ENCODE measurements at places on chromosomes 12 and 14. TPM values are rescaled to one million over a fixed set of nuclear protein-coding genes. Genes with fewer than 3 reads are reported as not detected.

The NRIP2 gene
- 1.2 TPM for total RNA-seq

The HCAR1 gene
- total RNA-seq = not detected

- peak overlapping the region; percentile 46 for H3K4me3 ChIP-seq
- H3K27me3 ChIP-seq = no peaks in the 10 kb centered on the region
- peaks cover 45% of the 10 kb centered on the region for H3K4me1 ChIP-seq
- peak overlapping the region; percentile 87 for H3K27ac ChIP-seq
- DNase-seq = no peak
These were observed 11.5 kb downstream of the LIMA1 start for GRCh38 chr12:50271724-50272247.

DNA sequence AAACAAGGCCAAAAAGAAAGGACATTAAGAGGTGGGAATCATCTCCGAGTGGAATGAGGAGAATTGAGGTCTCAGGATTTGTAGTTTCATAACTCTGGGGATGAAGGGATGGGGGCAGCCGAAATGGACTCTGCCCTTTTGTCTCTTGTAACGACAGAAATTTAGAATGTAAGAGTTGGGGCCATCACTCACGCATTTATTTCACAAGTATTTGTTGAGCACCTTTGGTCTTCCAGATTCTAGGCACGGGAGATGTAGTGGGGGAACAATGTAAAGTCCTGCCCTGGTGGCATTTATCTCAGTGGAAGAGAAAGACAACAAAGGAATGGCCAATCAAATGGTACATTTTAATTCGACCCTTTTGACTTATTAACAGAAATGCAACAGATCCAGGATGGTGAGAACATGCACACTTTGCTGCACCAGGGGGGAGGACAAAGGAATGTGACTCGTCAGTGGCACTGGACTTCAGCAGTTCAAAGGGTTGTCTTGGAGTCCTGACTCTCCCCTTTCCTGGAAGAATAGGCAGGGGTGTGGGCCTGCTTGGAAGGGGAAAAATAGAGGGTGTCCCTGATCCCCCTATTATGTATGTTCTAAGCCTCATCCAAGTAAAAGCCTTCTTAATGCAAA, 102.0 kb downstream of the TMEM30B start:
- peaks cover 41% of the 10 kb centered on the region for H3K27me3 ChIP-seq
- H3K4me3 ChIP-seq = no peak overlapping the region
- no peak for DNase-seq
- no peaks in the 10 kb centered on the region for H3K36me3 ChIP-seq

GRCh38 chr14:64725879-64726584, 21.8 kb downstream of the PLEKHG3 start:
- peaks cover 84% of the 10 kb centered on the region for H3K4me1 ChIP-seq
- no peaks in the 10 kb centered on the region for H3K27me3 ChIP-seq
- H3K4me3 ChIP-seq = no peak overlapping the region
- peak; percentile 1 for DNase-seq

- peaks cover 33% of the 10 kb centered on the region for H3K4me1 ChIP-seq
- DNase-seq = no peak
- no peak overlapping the region for H3K4me3 ChIP-seq
- H3K27ac ChIP-seq = no peak overlapping the region
- peaks cover 13% of the 10 kb centered on the region for H3K36me3 ChIP-seq
These were observed 73.1 kb downstream of the ACADS start for GRCh38 chr12:120798696-120799095.

GRCh38 chr12:131105736-131106348, 152.1 kb downstream of the ADGRD1 start:
- peaks cover 19% of the 10 kb centered on the region for H3K36me3 ChIP-seq
- H3K4me1 ChIP-seq = peaks cover 13% of the 10 kb centered on the region
- DNase-seq = no peak
- H3K27ac ChIP-seq = no peak overlapping the region
- no peaks in the 10 kb centered on the region for H3K27me3 ChIP-seq

- peak overlapping the region; percentile 91 for H3K27ac ChIP-seq
- H3K36me3 ChIP-seq = no peaks in the 10 kb centered on the region
- peaks cover 43% of the 10 kb centered on the region for H3K27me3 ChIP-seq
These were observed 367 bp downstream of the GALNT16 start for GRCh38 chr14:69260190-69260860.

DNA sequence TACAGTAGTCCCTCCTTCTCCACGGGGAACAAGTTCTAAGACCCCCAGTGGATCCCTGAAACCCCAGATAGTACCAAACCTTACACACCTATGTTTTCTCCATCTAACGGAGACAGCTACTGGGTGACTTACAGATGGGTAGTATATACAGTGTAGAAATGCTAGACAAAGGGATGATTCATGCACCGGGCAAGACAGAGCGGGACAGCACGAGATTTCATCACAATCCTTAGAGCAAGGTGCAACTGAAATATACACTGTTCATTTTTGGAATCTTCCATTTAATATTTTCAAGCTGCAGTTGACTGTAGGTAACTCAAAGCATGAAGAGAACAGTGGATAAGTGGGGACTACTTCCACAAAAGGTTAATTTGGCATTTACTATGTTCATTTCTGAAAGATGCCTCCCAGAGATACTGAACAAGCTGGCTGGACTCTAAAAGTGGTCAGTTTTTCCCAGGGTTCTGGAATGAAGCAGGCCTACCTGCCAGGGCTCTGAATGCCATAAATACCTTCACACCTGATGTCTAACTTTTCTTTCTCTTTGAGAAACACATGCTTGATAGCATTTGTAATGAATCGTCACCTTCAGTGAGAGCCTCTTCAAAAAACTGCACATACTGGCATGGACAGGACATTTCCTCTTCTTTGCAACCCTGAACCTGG, 127.7 kb upstream of the FOXN3 start:
- peaks cover 20% of the 10 kb centered on the region for H3K4me1 ChIP-seq
- H3K36me3 ChIP-seq = peaks cover 3% of the 10 kb centered on the region
- DNase-seq = no peak
- no peak overlapping the region for H3K27ac ChIP-seq
- H3K4me3 ChIP-seq = no peak overlapping the region

The PRB3 gene
- total RNA-seq = not detected

The FGF23 gene
- not detected for total RNA-seq

GRCh38 chr12:48031135-48031960, 27.1 kb upstream of the COL2A1 start:
- H3K4me1 ChIP-seq = peaks cover 21% of the 10 kb centered on the region
- no peak overlapping the region for H3K27ac ChIP-seq
- peaks cover 7% of the 10 kb centered on the region for H3K27me3 ChIP-seq

GRCh38 chr12:50985322-50985721, 33.0 kb downstream of the HIGD1C start:
- peaks cover 35% of the 10 kb centered on the region for H3K36me3 ChIP-seq
- H3K4me1 ChIP-seq = peaks cover 26% of the 10 kb centered on the region
- no peak overlapping the region for H3K4me3 ChIP-seq
- H3K27ac ChIP-seq = peak overlapping the region; percentile 80
- no peaks in the 10 kb centered on the region for H3K27me3 ChIP-seq

The RNF212B gene
- not detected for total RNA-seq

The ACRBP gene
- 1.4 TPM for total RNA-seq

The PRH2 gene
- total RNA-seq = not detected

DNA sequence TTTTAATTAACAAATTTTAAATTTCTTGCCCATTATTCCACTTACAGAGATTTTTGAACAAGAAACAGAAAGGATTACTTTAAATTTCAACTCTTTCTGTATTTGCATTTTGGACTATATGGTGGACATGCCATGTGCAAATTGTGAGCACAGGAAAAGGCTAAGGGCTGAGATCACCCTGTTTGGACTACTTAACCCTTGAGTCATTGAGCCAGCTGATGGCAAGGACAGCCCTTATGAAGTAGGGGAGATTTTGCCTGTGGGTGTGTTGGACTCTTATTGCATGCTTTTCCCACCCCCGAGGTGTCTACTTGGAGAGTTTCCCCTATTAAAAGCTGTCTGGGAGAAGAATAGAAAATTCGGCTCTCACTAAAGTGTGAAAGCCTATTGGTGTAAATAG, 17.2 kb downstream of the DERA start:
- H3K4me1 ChIP-seq = peaks cover 19% of the 10 kb centered on the region
- no peaks in the 10 kb centered on the region for H3K36me3 ChIP-seq
- H3K4me3 ChIP-seq = no peak overlapping the region
- DNase-seq = no peak
- H3K27me3 ChIP-seq = no peaks in the 10 kb centered on the region
- no peak overlapping the region for H3K27ac ChIP-seq

GRCh38 chr12:80187660-80188090, 88.3 kb downstream of the OTOGL start:
- peak; percentile 44 for DNase-seq
- peak overlapping the region; percentile 15 for H3K4me3 ChIP-seq
- H3K4me1 ChIP-seq = peaks cover 38% of the 10 kb centered on the region
- H3K27me3 ChIP-seq = no peaks in the 10 kb centered on the region
- no peaks in the 10 kb centered on the region for H3K36me3 ChIP-seq

DNA sequence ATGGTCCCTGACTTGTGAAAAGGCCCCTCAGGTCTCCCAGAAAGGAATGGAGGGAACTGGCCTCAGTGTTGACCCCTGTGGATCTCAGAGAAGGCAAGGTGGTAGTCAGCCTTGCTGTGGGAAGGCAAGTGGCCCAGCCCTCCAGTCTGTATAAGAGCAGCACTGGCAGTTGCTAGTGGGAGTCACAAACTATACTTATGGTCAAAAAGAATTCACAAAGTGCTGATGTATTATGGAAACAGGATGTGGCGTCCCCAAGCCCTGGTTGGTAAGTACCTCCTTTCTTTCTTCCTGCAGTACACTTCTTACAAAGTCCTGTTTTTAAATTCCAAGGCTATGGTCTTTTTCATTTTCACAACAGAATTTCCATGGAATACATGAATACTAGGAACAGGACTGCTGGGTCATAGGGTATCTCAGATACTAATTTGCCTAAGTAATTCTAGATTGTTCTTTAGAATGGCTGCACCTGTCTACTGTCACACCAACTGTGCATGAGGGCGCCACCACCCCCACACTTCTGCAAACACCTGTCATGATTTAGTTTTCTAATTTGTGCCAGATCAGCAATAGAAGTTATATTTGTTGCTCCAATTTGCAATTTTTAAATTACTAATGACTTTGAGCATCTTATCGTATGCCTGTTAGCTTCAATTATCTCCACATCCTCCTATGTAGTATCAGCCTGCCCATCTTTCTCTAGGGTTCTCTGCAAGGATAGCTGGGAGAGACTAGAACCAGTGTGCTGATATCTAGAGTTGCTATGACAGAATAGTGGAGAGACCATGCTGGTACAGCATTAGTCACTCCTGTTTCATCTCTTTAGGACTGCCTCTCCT, 40.7 kb upstream of the TMEM263 start:
- H3K4me1 ChIP-seq = no peaks in the 10 kb centered on the region
- DNase-seq = no peak
- peaks cover 12% of the 10 kb centered on the region for H3K27me3 ChIP-seq

The IQSEC3 gene
- total RNA-seq = 0.69 TPM

The NTF3 gene
- 0.99 TPM for total RNA-seq

- H3K27ac ChIP-seq = no peak overlapping the region
- no peaks in the 10 kb centered on the region for H3K36me3 ChIP-seq
These were observed 179.9 kb downstream of the PIWIL1 start for GRCh38 chr12:130517588-130517987.

GRCh38 chr12:109764776-109765445, 51.3 kb downstream of the FAM222A start:
- no peak overlapping the region for H3K27ac ChIP-seq
- H3K27me3 ChIP-seq = no peaks in the 10 kb centered on the region
- no peak for DNase-seq
- no peak overlapping the region for H3K4me3 ChIP-seq
- H3K4me1 ChIP-seq = peaks cover 14% of the 10 kb centered on the region

The PIWIL1 gene
- not detected for total RNA-seq

The AHNAK2 gene
- total RNA-seq = 2.5 TPM

DNA sequence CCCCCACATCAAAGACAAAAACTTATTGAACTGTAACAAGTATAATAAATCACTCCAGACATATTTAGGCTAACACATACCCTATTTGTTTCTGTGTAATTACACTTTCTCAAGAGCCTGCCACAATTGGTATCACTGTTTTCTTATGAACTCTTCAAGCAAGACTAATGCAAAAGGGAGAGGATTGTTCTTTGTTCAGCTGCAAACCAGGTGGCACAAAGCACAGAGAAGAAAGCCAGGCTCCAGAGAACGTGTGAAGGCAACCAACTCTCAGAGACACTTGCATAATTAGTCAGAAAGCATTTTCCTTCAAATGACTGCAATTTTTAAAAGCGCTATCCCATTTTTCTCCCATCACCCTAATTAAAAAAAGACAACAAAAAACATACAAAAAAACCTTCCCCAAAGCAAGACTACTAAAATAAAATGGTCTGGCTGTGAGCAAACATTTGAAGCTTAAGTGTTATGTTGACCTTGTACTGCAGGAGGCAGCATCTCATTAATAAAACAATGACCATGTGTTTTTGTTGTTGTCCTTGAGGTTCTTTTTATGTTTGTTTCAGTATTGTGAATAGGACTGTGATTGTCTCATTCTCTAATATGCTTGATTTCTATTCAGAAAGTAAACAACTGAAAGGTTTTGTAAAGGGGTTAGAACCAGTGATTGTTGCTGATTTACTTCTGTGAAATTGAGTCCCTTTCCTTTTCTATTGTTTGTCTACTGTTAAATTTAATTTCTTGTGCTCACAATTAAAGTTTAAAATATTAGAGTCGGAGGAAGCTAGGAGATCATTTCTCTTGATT, 452.7 kb upstream of the PDE3A start:
- H3K27ac ChIP-seq = peak overlapping the region; percentile 62
- no peaks in the 10 kb centered on the region for H3K27me3 ChIP-seq
- H3K36me3 ChIP-seq = no peaks in the 10 kb centered on the region

DNA sequence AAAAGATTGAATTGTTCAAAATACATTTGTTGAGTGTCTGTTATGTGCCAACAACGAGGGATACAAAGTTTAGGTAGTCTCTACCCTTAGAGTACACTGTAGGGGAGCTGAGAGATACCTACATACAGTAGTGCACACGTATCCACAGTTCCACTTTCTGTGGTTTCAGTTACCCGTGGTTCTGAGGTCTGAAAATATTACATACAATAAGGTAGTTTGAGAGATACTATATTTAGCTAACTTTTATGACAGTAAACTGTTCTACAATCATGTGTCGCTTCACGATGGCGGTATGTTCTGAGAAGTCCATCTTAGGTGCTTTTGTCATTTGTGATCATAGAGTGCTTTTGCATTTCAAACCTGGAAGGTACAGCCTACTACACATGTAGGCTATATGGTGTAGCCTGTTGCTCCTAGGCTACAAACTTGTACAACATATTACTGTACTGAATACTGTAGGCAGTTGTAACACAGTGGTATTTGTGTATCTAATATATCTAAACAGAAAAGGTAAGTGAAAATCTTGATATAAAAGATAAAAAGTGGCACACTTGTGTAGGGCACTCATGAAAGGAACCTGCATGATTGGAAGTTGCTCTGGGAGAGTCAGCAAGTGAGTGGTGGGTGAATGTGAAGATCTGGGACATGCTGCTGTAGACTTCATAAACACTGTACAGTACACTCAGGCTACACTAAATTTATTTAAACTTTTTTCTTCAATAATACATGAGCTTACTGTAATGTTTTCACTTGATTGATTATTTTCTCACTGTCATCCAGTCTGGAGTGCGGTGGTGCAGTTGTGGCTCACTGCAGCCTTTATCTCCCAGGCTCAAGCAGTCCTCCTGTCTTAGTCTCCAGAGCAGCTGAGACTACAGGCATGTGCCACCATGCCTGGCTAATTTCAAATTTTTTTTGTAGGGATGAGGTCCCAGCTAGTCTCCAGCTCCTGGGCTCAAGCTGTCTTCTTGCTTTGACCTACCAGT, 4.0 kb downstream of the CPSF6 start:
- H3K36me3 ChIP-seq = no peaks in the 10 kb centered on the region
- no peak for DNase-seq
- H3K27ac ChIP-seq = peak overlapping the region; percentile 11
- H3K27me3 ChIP-seq = no peaks in the 10 kb centered on the region

Measured in left ventricle myocardium inferior (tissue), 1 donor.